ENCODE measurements at places on chromosomes 4 and X. TPM values are rescaled to one million over a fixed set of nuclear protein-coding genes. Genes with fewer than 3 reads are reported as not detected.

SMAD1 gene
- 10.8 TPM for total RNA-seq

DMP1 gene
- not detected for total RNA-seq

S100P gene
- not detected for total RNA-seq

IL15 gene
- 6.6 TPM for total RNA-seq

PGAM4 gene
- not detected for total RNA-seq

GAGE12E gene
- total RNA-seq: not detected

HEPH gene
- total RNA-seq: 2.0 TPM

PRRG3 gene
- total RNA-seq: not detected

PPP1R2C gene
- not detected for total RNA-seq

NSG1 gene
- 0.35 TPM for total RNA-seq

TNIP3 gene
- total RNA-seq: 0.18 TPM

ADGRG4 gene
- not detected for total RNA-seq

ATP8A1 gene
- 0.58 TPM for total RNA-seq

INTS6L gene
- 1.6 TPM for total RNA-seq

TRO gene
- 20.7 TPM for total RNA-seq

FAM47E gene
- under 0.01 TPM for total RNA-seq

TSPAN7 gene
- total RNA-seq: not detected

SSX2 gene
- not detected for total RNA-seq

RAB40A gene
- not detected for total RNA-seq

HOPX gene
- 5.5 TPM for total RNA-seq

RNF212 gene
- total RNA-seq: 1.6 TPM

TDO2 gene
- total RNA-seq: not detected

NEUROG2 gene
- total RNA-seq: not detected

TRIM75 gene
- not detected for total RNA-seq

SOWAHB gene
- total RNA-seq: not detected

MRFAP1 gene
- total RNA-seq: 321 TPM

VEGFD gene
- total RNA-seq: not detected

NUDT9 gene
- total RNA-seq: 13.5 TPM

VCX3B gene
- total RNA-seq: not detected

SEC24B gene
- 20.2 TPM for total RNA-seq

UGT8 gene
- not detected for total RNA-seq

PRIMPOL gene
- 17.7 TPM for total RNA-seq

CT83 gene
- total RNA-seq: not detected

HS6ST2 gene
- total RNA-seq: not detected

OTUD6A gene
- total RNA-seq: not detected

SPP1 gene
- 1.8 TPM for total RNA-seq

GYPB gene
- not detected for total RNA-seq

CXCL8 gene
- total RNA-seq: 6.4 TPM

RAB33A gene
- 8.1 TPM for total RNA-seq

Measured in myometrial cell (primary cell).